ENCODE measurements at places on chromosomes 16 and 17.

DNA sequence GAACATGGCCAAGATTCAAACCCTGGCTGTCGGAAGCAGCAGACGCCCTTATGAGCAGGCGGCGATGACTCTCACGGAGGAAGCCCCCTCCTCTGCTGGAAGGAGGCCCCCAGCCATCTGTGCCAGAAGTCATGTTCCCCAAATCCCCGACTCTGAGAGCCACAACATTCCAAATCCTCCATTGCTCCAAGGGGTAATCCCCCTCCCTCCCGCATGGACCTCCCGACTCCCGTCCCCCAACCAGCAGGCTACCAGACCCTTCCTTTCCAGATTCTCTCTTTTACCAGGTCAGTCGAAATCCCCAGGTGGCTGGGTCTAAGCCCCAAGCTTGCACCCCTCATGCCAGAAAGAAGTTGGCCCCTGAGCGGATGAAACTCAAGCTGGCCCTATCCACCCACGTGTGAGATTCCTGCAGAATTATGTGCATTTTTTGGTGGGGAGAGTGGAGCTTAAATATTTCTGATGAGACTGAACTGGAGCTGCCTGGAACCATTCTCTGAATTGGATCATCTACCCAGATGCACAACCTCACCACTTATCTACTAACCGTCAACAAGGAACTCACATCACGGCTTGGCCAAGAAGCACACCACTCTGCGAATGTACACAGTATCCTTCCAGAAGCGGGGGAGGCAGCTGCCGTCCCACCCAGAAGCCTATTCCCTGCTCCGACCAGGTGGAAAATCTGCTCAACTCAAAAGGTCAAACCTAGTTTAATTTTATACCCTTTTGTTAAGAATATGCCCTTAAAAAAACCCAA, 283.5 kb downstream of the C16orf95 start:
- DNase-seq, result no peak

GRCh38 chr17:80060644-80061043, 24.2 kb downstream of the CCDC40 start:
- no peak for DNase-seq

DNA sequence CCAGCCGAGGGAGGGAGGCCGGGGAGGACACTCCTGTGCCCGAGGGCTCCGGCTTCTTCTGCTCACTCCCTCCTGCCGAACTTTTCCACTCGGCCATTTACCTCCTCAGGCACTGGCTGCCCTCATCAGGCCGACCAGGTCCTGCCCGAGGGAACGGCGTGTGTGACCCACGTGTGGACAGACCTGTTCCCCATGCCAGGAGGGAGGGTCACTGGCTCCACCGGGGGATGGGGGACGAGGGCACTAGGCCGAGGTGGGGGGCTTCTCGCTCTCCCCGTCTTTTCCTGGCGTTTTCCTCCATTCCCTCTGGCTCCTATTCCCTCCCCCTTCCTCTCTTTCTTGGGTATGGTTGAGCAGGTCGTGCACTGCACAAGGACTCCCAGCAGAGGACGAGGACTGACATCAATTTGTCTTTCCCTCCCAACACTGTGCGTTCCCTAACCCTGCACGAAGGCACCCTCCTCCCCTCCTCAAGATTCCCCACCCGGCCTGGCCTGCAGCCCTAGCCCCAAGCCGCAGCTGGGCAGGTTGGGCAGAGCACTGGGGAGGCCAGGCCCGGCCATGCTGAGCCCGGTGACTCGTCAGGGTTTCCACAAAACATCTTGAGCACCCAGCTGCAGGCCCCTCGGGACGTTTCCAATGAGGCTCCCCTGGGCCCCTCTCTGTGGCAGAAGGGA, 3.2 kb upstream of the IL17C start:
- DNase-seq, result no peak

DNA sequence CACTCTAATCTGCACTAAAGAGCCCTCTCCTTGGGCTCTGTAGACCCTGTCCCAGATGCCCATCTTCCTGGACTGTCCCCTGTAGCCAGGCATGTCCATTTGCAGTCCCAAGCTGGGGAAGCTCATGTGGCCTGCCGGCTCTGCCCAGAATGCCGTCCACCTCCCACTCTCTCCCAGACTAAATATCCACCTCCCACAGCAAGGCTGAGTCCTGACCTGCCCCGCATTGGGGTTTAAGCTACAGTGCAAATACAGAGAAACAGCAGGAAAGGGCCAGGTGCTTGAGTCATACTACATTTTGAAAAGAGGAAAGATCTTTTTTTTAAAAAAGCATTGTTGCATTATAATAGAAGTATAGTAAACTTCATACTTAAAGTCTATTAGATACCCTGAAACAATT, 3.0 kb downstream of the ST6GALNAC2 start:
- DNase-seq, result no peak

Data from stimulated activated CD4-positive, alpha-beta T cell treated with anti-CD3 and anti-CD28 coated beads, Interleukin-15, amount 100 ng/mL, for 48 hours (primary cell).